ENCODE measurements at places on chromosomes 4 and X.

GRCh38 chr4:110544594-110544993 is 68.6 kb downstream of the ENPEP start:
- DNase-seq, result no peak

DNA sequence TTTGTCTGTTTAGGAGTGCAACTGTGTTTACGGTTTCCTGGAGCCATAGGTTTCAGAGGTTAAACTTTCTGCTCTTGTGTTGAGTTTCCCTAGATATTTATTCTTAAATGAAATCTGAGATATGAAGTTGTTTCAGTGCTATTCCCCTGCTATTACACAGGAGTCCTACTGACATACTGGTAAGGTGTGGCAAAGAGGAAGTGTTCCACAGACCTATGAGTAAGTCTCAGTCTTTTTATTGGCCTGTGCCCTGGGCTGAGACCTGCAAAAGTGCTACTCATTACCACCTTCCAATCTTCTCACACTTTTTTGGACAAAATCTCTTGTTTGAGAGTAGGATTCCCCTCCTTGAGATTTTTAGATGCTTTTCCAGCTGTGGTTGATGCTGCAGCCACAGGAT is 35.6 kb upstream of the MAGEA8 start:
- DNase-seq, result no peak

DNA sequence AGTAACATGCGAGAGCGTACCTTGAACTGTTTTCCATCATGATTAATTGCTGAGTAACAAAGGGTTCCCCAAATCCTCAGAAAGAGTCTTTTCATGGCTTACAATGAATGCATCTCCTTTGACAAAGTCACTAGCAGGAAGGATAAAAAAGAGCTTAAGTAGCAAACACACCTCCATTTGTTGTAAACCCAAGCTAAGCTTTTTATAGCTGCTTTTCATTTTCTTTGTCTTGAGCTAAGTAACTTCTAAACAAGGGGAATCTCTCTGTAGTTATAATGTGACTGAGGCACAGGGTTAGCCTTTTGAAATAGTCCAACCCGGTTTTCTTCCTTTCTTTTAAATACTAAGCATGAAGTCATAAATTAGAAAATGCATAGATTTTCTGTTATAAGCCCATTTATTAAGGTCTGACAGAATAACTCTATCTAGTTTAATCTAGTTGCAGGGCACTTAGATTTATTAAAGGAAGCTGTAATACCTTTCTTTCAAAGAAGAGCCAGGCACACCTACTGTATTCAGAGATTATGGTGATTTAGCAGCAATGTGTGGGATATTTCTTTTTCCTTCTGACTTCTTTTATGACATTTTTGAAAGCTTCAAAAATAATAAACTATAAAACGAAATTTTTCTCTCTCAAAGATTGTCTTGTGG is 226.9 kb upstream of the SMIM31 start:
- no peak for DNase-seq

DNA sequence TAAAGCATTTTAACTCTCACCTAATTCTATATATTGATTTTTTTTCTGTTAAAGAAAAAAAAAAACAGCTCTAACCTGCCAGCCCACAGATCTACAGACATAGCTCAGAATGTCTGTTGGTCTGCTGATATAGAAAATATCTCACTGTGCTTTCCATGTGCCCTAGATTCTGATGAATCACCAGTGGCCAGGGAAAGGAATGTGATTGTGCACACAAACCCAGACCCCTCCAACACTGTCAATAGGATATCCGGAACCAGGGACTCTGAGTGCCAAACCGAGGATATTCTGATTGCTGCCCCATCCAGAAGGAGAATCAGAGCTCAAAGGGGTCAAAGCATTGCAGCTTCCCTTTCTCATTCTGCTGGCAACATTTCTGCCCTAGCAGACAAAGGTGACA is 12.1 kb upstream of the SCML1 start:
- no peak for DNase-seq

- DNase-seq, result no peak
These were observed 37.2 kb downstream of the TMEM47 start for GRCh38 chrX:34619920-34620319.

DNA sequence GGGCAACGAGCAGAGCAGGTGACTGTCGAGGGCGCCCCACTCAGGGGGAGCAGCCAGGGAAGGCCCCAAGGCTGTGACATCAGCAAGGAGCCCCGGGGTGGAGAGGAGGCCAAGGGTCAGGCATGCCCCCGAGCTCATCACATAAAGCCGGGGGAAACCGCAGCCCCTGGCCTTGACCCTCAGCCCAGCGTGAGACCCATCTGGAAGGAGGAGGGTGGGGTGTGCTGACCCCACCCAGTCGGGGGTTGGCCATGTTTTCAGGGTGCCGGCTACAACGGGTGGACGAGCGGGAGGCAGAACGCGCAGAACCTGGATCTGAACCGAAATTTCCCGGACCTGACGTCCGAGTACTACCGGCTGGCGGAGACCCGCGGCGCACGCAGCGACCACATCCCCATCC is 13.9 kb downstream of the CPZ start:
- no peak for DNase-seq
